ENCODE measurements at places on chromosomes 11 and 22.

- peak; percentile 52 for DNase-seq
Measured at GRCh38 chr11:35907648-35908431, 36.0 kb upstream of the LDLRAD3 start.

DNA sequence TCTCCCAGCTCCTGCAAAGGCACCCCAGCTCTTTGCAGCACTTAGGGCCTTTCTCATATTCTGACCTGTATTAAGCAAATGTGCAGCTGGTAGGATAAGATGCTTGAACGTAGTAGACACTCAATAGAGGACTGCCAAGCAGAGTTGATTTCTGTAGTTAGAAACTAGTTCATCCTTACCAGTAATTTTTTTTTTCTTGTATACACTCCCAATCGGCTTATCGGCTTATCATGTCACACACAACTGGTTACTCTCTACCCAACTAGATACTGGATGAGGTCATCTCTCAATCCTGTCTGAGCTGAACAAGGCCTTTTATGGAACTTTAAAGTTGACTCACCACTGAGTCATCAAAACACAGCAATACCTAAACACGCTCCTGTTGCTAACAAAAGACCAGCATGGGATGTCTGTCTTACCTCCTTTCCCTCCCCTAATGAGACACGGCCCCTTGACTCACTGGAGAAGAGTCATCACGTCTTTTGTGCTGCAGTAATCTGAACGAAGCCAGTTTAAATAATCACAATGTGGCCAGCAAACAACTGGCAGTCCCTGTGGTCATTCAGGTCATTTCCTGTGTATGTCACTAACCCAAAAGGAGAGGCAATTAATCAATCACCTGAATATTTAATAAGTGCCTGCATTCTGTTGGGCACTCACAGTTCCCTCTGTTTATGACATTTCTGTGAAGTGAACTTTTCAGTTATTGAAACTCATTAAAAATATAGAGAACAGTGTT, 7.5 kb upstream of the WEE1 start:
- peak; percentile 93 for DNase-seq

GRCh38 chr11:77113382-77114088, 10.9 kb downstream of the OMP start:
- DNase-seq, result peak; percentile 49

DNA sequence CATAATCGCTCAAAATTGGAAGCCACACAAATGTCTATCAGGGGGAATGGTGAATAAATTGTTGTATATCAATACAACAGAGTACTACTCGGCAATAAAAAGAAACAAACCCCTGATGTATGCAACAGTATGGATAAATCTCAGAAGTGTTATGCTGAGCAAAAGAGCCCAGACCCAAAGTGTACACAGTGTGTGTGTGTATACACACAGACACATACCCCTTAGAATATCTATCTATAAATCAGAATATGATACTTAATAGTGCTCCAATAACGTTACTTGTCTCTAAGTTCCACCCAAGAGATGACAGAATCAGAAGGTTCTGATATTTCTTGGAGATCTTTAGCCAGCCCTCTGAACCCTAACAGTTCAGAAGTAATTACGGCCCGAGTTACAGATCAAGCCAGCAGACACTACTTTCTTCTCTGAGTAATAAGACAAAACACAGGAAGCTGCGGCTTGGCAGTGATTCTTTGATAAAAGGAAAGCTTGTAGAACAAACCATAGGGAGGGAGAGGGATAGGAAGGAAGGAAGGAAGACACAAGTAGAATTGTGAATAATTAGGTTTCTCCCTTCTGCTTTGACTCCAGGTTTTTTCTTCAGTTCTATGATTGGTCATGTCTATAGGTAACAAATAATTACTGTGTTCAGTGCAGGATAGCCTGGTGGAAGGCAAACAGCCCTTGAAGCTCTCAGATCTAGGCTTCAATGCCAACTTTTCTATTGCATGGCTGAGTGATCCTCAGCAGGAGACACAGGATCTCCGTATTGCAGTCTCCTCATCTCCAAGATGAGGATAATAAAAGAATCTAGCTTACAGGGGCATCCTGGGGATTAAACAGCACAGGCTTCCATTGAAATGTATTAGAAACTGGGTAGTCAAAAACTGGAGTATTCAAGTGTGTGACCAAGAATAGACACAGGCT, 75.6 kb upstream of the TEAD1 start:
- no peak for DNase-seq

DNA sequence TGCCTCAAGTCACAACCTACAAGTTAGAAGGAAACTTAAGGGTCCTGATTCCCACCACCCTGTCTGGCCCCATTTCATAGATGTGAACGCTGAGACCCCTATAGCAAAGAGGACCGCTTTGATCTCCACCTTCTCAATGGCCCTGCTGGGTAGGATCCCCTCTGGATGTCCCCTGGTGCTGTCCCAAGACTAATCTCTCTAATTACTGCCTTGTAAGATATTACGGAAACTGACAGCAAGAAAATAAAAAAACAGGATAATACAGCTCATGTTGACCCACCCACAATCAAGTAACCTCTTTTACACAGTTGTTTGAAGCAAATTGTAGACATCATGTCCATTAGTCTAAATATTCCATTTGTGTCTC, 20.9 kb downstream of the IGLL5 start:
- no peak for DNase-seq

GRCh38 chr22:38072322-38073149, 11.4 kb downstream of the SLC16A8 start:
- no peak for DNase-seq

DNA sequence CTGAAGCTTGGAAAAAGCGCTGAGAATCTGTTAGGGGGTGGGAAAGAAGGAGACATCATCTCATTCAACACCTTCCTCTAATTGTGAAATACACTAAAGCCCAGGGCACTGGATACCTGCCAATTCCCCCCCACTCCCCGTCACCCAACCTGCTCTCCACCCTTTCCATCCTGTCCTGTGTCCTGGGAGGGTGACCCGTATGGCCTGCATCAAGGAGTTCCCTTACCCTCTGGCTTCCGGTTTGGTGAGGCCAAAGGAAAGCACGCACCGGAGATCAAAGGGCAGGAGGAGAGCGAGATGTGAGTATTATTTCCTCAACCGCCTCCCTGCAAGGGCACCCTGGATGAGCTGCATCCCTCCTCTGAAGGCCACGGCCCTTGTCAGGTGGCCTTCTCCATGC, 65.0 kb upstream of the PTPRJ start:
- no peak for DNase-seq

- DNase-seq, result no peak
Measured at GRCh38 chr11:10716543-10717259, 23.1 kb upstream of the IRAG1 start.

DNA sequence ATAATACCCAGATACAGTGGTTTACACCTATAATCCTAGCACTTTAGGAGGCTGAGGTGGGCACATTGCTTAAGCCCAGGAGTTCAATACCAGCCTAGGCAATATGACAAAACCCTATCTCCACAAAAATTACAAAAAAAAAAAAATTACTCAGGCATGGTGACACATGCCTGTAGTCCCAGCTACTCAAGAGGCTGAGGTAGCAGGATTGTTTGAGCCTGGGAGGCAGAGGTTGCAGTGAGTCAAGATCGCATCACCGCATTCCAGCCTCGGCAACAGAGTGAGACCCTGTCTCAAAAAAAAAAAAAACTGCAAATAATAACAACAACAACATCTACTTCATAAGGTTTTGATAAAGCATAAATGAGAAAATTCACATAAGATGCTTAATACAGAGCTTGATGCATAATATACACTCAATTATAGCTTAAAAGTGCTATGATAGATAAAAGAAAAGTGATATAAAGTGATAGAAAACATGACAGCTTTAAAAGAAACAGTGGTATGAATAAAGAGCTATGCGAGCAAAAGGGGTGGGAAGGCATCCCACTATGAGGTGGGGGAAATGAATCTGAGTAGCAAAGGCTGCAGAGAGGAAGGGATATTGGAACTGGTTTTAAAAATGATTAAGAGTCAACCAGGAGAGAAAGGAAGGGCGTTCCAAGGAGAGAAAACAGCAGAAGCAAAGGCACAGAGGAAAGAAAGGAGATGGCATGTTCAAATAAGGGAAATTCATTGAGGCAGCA, 197.6 kb downstream of the KIF18A start:
- no peak for DNase-seq

DNA sequence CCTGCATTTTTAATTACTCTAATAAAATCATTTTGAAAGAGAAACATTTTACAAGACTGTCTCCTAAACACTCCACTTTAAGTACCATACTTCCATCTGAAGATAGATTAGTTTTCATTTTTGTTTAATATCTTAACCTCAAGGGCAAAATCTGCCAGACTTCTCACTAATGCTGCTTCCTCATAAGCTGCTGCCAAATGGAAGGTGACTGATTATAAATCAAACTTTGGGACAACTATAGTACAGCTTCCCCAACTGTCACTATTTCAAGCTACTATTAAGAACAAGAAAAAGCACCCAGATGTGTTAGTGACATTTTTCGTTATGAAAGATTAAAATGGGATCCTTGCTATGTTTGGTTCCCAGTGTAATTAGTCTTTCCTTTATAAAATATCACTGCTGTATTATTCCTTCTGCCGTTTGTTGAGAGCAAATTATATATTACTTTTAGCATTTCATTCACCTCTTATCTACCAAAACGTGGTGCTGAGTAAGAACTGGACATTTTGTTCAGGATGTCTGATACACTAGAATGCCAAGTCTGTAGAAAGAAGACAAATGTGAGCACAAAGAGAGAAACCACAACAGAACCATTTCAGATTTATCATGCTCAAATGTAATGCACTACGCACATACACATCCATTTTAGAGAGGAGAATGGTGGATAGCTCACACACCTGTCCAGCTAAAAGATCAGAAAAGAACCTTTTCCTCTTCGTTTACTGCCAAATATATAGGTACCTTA, 312.2 kb upstream of the C11orf87 start:
- DNase-seq, result no peak

GRCh38 chr11:1858576-1858975, 5.7 kb downstream of the LSP1 start:
- no peak for DNase-seq

Measured in suppressor macrophage (primary cell).